ENCODE measurements at places on chromosomes 3 and 15.
A peak's percentile ranks its signal among the peaks of the same experiment; 100 is the strongest.

GRCh38 chr15:81292523-81293001 lies 31.4 kb downstream of the STARD5 start:
- no peak for DNase-seq

DNA sequence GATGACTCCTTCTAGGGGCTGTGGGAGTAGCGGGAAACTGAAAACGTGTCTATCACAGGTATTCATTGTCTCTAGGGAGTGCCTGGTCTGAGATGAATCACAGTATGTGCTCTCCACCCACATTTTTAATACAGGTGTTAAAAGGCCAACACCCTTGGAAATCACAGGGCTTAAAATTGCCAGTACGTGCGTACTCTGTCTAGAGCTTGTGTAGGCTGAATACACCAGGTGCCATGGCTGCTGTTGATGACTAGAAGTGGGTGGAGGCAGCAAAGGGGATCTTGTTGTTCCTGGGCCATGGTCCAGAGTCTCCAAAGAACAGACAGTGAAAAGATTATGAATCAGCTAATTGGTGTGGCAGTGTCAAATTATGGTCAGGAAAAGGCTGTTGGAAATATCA lies 35.1 kb upstream of the P3H2 start:
- no peak for DNase-seq

- DNase-seq, result no peak
These were observed 320.9 kb upstream of the ICE2 start for GRCh38 chr15:60799885-60800284.

- DNase-seq, result no peak
These were observed 18.4 kb upstream of the ZBTB47 start for GRCh38 chr3:42635111-42635510.

DNA sequence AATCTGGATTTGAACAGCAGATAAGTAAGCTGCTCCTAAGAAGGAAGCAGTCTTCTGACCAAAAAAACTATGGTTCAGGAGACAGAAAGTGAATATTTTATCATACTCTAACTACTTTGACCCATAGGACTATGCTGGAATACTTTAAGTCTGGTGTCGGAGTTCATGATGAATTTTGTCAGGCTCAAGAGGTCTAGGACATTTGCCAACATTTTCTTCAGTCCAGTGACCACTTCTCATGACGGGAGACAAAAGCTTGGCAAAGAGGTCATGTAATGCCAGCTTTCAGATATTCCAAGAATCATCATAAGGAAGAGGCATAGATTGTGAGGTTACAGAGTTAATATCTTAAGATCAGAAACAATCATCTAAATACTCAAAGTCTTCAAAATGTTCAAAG lies 20.5 kb upstream of the DCBLD2 start:
- DNase-seq, result no peak

GRCh38 chr3:10284496-10284895 lies 8.3 kb downstream of the GHRL start:
- no peak for DNase-seq

GRCh38 chr3:134330883-134331810 lies 43.1 kb downstream of the AMOTL2 start:
- DNase-seq, result no peak

GRCh38 chr3:22129101-22129500 lies 378.1 kb upstream of the ZNF385D start:
- DNase-seq, result no peak

- DNase-seq, result no peak
These were observed 348.6 kb upstream of the CDIN1 start for GRCh38 chr15:36230776-36231175.

DNA sequence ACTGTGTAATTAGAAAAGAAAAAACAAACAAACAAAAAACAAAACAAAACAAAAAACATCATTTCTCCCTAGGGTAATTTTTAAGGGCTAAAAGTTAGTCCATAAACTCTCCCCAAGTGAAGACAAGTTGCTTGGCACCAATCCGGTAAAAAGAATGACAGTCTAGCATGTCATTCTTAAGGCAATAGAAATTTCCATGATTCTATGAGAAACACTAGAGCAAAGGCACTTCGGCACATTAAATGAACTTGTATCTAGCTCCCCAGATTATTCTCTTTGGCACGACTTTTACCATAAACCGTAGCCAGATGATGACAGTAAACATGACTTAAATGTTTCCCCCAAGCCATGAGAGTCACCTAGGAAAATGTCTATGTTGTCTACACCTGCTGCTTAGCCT lies 10.1 kb downstream of the COL8A1 start:
- DNase-seq, result no peak

DNA sequence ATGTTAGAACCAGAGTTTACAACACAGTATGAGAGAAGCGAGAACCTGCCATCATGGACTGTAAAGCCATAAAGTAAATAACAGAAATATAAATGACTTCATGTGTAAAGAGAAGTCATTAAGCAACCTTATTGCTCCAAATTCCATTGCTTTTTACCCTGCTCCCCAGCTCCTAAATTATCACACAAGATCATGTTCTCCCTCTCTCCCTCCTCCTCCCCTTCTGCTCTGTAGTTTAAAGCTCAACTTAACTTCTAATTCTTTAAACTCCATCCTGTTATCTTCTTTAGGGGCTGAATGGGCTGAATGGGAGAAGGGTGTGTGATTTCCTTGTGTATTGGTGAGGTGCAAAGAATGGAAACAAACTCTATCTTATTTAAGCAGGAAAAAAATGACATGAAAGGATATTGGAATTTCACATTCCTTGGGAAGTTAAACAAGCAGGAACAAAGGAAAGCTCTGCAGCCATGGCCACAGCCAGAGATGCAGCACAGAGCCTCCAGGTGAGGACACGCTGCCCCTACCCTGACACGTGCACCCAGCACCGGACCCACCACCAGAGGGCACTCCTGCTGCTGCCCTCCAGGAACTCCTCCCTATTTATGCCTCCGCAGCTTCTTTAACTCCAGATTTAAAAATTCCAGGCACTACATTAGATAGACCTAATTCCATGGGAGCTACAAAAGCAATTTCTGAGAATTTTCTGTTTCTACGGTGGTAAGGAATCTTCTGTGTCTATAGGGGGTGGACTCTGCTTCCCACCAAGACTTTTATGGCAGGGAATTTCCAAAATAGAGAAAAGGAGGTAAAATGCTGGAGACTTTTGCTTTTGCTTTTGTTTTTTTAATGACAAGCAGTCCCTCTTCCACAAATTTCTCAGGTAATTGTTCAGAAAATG lies 76.9 kb upstream of the ABI3BP start:
- peak; percentile 61 for DNase-seq

DNA sequence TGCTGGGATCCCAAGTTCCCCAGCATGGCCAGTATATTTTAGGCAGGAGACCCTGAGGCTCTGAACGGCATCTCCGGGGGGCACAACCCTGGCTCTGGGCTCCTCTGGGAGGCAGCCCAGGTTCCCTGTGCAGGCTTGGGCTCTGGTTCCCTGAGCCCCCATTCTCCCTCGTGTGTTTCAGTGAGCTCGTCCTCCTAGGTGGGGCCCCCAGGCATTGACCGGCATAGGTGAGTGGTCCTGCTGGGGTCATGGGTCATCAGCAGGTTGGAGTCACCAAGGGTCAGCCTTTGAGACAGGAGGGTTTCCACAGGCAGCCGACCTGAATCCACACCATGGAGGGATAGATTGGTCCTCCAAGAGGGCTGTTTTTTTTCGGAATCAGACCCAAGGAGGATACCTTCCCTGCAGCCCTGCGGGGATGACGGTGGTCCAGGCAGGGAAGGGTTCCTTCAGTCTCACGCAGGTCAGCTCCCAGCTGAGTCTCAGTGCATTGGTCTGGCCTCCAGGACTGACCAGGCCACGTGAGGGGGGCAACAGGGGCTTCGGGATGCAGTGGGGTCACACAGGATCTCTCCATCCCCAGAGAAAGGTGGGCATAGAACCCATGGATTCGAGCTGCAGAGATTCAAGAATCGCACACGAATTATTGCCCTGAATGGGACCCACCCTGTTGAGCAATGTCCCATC lies 226.0 kb downstream of the SNRPN start:
- peak; percentile 27 for DNase-seq

GRCh38 chr15:26091184-26091583 lies 228.1 kb upstream of the ATP10A start:
- DNase-seq, result no peak

DNA sequence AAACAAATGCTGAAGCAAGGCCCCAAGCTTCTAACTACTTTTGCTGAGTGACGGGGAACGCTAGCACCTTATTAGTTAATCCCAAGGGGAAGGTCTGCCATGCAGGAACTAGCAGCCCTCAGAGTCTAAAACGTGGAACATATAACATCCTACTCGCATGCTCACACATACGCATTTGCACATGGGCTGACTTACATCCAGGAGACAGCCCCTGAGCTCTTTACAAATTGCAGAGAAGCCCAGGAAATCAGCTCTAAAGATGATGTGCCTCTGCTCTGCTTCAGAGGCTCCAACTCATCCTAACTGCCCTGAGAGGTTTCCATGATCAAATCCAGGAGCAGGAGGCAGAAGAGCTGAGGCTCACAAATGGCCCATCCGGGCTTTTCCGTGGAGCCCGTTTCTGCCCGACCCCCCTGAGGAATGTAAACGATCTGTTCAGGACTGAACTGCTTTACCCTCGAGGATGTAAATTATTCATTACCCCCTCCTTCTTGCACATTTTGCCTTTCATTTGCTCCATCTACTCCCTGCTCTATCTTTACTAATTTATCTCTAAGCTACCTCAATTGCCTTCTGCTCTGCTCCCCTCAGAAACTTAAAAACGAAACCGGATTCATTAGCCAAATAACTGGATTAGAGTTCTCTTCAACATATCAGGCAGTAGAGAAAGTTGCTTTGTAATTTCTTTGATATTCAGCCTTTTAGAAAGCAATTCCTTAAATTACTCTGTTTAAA lies 141.9 kb upstream of the CCDC54 start:
- DNase-seq, result no peak

GRCh38 chr3:43180027-43180426 lies 74.1 kb upstream of the POMGNT2 start:
- DNase-seq, result no peak
